ENCODE measurements at places on chromosomes 2 and 18.

DNA sequence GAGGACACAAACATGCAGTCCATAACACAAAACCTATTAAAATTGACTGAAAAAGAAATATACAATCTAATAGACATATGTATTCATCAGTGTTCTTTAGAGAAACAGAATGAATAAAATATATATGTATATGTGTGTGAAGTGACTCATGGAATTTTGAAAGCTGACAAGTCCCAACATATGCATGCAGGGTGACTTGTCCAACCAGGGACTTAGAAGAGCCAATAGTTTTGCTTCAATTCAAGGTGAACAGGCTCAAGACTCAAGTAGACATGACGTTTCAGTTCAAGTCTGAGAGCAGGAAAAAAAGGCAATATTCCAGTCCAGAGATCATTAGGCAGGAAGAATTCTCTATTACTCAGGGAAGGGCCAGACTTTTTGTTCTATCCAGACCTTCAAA is 271.2 kb upstream of the SETBP1 start:
- DNase-seq: no peak

GRCh38 chr2:41101281-41101680 is 649.4 kb upstream of the SLC8A1 start:
- DNase-seq: no peak

GRCh38 chr2:24878341-24878740 is 41.7 kb downstream of the ADCY3 start:
- no peak for DNase-seq

- DNase-seq: no peak
Measured at GRCh38 chr2:149456285-149456684, 125.9 kb downstream of the LYPD6 start.

DNA sequence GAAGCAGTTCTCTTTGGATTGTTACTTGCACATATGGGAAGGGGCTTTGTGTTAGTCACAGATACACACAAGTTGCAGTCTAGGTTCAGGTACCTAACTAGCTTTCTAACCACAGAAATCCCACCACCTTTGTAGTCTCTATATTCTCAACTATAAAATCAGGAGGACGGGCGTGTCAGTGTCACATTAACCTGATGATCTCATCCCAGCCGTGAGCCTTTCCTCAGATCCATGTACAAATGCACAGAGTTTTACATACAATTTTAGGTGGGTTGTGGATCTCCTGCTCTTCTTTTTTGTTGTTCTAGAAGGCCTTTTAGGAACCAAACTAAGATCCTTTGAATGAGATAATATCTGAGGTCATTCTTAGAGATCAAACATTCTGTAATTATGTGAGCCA is 94.0 kb downstream of the ZNF532 start:
- DNase-seq: no peak

Measured in NCI-H460 (cell line).